Stimulated activated CD4-positive, alpha-beta T cell treated with anti-CD3 and anti-CD28 coated beads, Interleukin-1b, Interleukin-23, amount 100 ng/mL, for 1 hour (primary cell): ENCODE measurements at places on chromosomes 6 and 20.
A peak's percentile ranks its signal among the peaks of the same experiment; 100 is the strongest.

GRCh38 chr6:106056746-106057390 lies 29.3 kb upstream of the PRDM1 start:
- DNase-seq = no peak

- no peak for DNase-seq
Measured at GRCh38 chr6:50380406-50381098, 330.8 kb upstream of the DEFB112 start.

- no peak for DNase-seq
Measured at GRCh38 chr6:122740936-122741335, 38.6 kb upstream of the FABP7 start.

DNA sequence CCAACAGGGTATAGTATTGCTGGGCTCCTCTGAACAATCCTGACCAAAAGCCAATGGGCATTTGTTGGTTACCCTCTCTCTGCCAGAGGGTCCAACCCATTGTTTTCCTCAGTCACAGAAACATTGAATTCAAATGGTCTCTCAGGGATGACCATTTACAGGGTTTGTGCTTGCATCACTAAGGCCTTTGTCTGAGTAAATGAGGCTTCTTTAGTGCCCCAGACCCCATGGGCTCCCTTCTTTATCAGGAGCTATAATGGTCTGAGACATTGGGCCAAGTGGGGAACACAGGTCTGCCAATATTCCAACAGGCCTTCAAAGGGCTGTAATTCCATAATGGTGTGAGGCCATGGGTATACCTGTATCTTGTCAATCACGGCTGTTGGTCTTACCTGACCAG lies 27.1 kb downstream of the GSTA2 start:
- no peak for DNase-seq

GRCh38 chr6:148085631-148086331 lies 256.9 kb upstream of the SASH1 start:
- DNase-seq = no peak

DNA sequence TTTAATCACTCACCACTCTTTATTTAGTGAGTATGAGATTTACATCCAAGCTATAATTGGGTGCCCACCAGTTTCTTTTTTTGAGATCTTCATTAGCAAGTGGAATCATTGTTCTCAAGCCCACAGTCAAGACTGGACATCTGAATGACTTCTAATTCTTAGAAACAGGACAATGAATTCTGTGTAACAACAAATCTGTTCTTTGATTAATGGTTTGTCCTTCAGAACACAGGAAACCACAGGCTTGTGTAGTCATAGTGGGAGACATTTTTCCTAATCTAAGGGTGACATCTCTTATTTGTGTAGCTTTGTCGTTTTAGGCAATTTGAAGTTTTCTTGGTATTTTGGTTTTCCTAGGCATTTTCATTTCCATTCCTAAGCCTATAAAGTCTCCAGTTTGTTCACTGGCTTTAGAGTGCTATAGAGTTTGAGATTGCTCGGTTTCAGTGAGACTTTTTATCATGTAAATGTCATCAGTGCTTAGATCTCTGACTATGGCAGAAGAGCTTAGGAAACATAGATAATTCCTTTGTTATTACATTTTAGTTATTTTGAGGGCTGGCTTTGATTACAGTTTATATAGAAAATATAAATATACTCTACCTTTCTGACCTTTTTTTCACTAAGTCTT lies 903.9 kb upstream of the MAP3K7 start:
- no peak for DNase-seq

DNA sequence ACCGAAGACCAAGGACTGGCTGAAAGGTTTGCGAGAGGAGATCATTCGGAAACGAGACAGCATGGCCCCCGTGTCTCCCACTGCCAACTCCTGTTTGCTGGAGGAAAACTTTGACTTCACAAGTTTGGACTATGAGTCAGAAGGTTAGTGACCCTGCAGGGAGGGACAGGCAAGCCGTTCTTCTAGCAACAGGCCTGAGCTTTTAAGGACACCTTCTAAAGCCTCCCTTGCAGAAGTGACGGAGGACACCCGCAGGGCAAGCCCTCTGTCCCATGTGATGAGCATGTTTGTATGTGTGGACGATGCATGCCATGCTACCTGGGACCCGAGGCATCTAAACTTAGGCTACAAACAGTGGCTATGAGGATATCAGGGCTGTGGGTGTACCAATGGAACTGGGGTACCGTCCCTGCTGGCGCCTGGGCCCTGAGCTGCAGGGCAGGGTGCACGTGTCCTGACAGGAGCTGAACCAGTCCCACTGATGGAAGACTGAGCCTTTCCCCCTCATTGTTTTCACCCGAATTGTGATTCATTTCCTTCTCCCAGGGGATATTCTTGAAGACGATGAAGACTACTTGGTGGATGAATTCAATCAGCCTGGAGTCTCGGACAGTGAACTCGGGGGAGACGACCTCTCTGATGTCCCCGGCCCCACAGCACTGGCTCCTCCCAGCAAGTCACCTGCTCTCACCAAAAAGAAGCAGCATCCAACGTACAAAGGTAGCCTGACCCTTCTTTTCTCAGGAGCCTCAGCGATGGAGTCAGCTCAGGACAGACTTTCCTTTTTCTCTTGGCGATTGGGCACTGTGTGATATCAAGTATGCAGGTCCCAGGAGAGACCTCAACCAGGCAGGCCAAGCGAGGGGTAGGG lies 84.4 kb downstream of the SERAC1 start:
- DNase-seq = no peak

DNA sequence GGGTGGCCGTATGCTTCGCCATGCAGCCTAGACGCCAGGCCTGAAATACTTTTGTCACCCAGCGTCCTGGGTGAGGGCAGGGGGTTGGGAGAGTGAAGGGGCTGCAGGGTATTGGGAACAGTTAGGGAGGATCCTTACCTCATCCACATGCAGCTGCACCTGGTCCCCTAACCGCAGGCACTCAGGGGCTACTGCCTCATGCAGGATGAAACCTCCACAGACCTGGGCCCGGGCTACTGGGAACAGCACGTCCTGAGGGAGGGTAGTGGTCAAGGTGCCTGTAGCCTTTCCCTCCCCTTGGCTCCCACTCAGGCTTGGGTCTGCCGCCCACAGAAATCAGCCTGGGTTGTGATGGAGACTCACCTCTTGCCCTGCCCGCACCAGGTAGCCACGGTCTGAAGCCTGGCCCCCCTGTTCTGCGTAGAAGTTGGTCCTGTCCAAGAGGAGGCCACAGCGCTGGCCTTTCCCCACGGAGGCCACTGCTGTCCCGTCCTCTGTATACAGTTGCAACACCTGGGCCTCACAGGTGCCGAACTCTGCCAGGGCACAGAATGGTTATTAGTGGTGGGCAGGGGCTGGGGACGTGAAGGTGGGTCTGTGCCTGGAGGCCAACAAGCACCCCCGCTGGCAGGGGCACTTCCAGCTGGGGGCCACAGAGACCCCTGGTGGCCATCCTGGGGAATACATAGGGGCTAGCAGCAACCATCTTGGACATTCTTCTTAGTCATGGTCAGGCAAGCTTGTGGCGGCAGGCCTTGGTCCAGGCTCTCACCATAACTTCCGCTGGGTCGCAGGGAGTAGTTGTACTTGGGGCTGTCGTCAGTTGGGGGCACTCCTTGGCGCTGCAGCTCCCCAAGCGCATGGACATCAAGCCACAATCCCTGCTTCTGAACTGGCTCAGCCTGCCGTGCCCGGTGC lies 8.6 kb downstream of the AARS2 start:
- peak; percentile 27 for DNase-seq

- peak; percentile 3 for DNase-seq
Measured at GRCh38 chr20:51220293-51220706, 197.4 kb upstream of the KCNG1 start.

GRCh38 chr6:32968093-32968866 lies at the start of gene BRD2:
BRD2 (plus strand) TSS chr6:32968594; CDS start chr6:32972899, 4,305 bp downstream.
- peak; percentile 83 for DNase-seq

- peak; percentile 37 for DNase-seq
Measured at GRCh38 chr6:157823001-157823527, at the start of gene SNX9. SNX9 (plus strand) TSS chr6:157823246; CDS start chr6:157823435, 189 bp downstream.

DNA sequence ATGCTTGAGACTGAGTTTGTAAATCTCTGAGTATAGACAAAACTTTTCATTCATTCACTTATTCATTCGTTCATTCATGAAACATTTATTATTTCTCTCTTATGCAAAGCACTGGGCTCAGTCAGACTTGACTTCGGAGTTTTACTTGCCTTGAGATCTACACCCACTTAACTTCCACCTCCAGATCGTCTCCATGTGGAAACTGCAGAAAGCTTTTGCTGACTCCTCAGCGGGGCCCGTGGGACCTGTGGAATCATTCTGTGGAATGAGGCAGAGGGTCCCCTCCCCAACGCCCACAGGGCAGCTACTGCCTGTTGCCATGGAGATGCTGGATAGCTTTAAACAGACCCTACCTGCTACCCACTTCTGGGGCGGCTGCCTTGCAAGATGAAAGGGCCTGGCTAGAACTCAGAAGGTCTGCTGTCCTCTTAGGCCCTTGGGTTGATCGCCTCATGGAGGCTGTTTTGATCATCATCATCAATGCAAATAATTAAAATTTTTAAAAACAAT lies 66.4 kb upstream of the KCNG1 start:
- DNase-seq = no peak
